Omental fat pad (tissue), 4 donors: ENCODE measurements at places on chromosomes 12 and 14. TPM values are rescaled to one million over a fixed set of nuclear protein-coding genes. Genes with fewer than 3 reads are reported as not detected.

- no peak for DNase-seq
Observed at GRCh38 chr12:26283046-26283445, 87.7 kb downstream of the SSPN start.

The TCL1B gene
- not detected for total RNA-seq

DNA sequence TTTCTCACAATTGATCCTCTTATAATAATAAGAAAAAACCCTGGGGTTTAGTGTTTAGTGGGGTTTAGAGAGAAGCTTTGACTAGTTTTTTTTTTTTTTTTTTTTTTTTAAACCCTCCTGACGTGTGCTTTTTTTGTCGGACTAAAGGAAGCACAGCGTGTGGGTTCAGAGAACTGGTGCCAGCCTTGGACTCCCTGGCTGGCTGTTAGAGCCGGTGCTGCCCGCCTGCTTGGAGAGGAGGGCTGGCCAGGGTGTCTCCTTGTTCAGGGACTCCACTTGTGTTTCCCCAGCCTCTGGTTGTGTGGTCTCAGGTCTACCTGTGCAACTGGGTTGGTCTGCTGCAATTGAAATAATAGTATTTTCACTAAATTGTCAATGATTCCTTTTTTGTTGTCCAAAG, 54.1 kb upstream of the ASPG start:
- DNase-seq = no peak

DNA sequence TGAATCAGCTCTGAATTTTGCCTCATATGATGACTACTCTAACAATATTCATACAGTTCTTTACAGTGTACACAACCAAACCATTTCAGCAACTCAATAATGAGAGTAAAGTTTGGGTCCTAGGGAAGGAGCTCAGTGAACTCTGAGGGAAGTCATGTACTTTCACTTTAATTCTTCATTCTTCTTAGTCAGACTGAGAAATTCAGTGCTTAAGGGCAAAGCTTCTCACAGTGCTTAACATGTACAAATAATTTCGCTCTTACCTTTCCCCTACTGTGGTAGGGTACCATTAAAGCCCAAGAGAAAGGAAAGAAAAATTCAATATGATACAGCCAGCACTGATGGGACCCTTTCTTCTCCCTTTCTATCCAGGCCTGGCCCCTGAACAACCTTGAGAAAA, 435.0 kb downstream of the NELL2 start:
- no peak for DNase-seq

The IL23A gene
- total RNA-seq = 2.2 TPM

The CCDC63 gene
- not detected for total RNA-seq

The SFSWAP gene
- 32.0 TPM for total RNA-seq

The C14orf132 gene
- 7.5 TPM for total RNA-seq

- no peak for DNase-seq
Observed at GRCh38 chr12:124590447-124590846, 23.0 kb upstream of the NCOR2 start.
